ENCODE measurements at places on chromosomes 1 and 21.
A peak's percentile ranks its signal among the peaks of the same experiment; 100 is the strongest.

GRCh38 chr1:98651116-98651632 is 10.3 kb upstream of the SNX7 start:
- peak; percentile 84 for DNase-seq
- no peaks in the 10 kb centered on the region for H3K27me3 ChIP-seq
- H3K4me3 ChIP-seq = no peak overlapping the region
- no peak overlapping the region for H3K27ac ChIP-seq
- H3K36me3 ChIP-seq = peaks cover 3% of the 10 kb centered on the region
- H3K4me1 ChIP-seq = no peaks in the 10 kb centered on the region

DNA sequence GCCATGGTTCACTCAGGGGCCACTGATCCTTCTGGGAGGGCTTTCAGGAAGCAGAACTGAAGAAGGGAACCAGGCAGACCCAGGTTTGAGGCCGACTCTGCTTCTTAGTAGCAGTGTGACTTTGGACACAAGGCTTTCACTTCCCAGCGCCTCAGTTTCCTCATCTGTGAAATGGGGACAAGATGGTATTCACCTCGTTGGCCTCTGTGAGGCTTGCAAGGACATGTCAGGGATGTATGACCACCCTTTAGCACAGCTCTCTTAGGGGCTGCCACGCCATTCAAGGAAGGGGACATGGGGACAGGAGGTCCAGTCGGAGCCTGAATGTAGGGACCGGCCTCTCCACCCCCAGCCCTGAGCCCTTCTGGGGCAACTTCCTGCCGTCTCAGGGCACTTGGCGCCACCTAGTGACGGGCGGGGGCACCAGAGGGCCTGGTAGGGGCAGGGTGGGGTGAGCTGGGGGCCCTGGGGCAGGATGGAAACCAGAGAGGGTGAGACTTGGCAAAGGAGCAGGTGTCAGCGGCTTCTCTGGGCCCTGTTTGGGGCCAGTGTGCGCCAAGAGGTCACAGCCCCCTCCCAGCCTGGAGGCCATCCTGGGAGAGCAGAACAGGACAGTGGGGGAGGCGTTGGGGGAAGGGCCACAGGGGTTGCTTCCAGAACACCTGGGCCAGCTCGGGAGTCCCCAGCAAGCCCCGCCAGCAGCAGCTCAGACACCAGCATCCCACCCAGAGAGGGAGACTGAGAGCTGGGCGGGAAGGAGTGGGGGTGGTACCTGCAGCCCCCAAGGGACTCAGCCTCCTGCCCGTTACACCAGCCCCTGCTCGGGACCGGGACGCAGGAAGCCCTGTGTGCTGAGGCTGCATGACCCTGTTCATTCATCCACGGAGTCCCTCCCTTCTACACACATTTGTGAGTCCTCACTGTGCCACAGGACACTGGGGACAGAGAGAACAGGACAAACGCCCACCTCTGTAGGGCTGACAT is 102.5 kb upstream of the TARDBP start:
- no peak overlapping the region for H3K27ac ChIP-seq
- H3K36me3 ChIP-seq = no peaks in the 10 kb centered on the region

GRCh38 chr1:21916447-21917238 is 20.5 kb downstream of the HSPG2 start:
- H3K27ac ChIP-seq = no peak overlapping the region
- peaks cover 17% of the 10 kb centered on the region for H3K36me3 ChIP-seq
- H3K4me3 ChIP-seq = no peak overlapping the region
- peaks cover 17% of the 10 kb centered on the region for H3K4me1 ChIP-seq
- no peaks in the 10 kb centered on the region for H3K27me3 ChIP-seq

DNA sequence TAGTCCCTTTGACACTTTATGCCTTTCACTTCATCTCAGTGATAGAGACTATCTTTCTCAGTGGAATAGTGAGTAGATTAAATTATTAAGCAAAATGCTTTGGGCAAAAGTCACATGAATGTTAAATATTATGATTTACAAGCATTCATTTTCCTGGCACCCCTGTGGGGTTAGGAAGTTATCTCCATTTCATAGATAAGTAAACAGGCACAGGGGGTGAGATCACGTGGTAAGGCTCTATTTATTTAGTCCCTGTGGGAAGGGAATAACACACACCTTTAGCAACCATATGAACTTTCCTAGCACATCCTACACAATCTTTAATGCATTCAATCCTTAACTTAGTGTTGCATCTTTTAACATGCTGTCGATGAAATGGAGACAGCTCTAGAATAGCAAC is 12.3 kb downstream of the PSMB2 start:
- H3K4me1 ChIP-seq = no peaks in the 10 kb centered on the region
- no peaks in the 10 kb centered on the region for H3K27me3 ChIP-seq
- DNase-seq = no peak
- H3K4me3 ChIP-seq = no peak overlapping the region
- no peak overlapping the region for H3K27ac ChIP-seq

- no peak overlapping the region for H3K4me3 ChIP-seq
- DNase-seq = no peak
- no peaks in the 10 kb centered on the region for H3K36me3 ChIP-seq
These were observed 1.4 kb downstream of the CHI3L1 start for GRCh38 chr1:203185061-203185461.

DNA sequence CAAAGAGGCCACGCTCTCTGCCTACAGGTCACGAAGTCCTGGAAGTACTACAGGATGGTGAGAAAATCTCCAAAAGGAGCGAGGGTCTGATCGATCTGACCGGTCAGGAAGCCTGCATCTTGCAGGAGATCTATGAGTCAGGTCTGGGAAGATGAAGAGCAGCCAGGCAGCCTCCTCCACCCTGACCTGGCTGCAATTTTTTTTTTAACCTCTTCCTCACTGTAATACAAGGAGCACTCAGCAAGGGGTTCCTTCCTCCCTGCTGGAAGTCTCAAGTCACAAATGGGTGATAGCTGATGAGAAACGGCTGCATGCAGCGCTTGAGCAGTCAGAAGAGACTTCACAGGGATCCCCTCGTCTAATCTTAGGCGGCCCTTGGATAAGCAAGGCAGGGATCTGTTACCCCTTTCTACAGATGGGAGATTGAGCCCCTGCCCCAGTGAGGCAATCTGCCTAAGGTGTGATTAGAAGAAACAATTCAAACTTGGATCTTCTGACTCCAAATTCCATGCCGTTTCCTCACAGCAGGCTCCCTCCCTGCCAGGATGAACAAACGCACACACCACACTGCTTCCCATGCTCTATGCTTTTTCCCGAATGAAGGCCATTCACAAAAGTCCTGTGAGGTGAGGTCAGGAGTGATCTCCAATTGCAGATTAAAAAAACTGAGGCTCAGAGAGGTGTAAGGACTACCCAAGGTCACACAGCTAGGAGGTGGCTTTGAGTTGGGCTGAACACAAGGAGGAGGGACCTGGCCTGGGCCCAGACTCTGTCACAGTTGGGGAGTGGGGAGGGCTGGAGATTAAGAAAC is 48.3 kb downstream of the ECE1 start:
- no peak overlapping the region for H3K27ac ChIP-seq
- peaks cover 14% of the 10 kb centered on the region for H3K36me3 ChIP-seq
- H3K4me1 ChIP-seq = no peaks in the 10 kb centered on the region
- no peak for DNase-seq

DNA sequence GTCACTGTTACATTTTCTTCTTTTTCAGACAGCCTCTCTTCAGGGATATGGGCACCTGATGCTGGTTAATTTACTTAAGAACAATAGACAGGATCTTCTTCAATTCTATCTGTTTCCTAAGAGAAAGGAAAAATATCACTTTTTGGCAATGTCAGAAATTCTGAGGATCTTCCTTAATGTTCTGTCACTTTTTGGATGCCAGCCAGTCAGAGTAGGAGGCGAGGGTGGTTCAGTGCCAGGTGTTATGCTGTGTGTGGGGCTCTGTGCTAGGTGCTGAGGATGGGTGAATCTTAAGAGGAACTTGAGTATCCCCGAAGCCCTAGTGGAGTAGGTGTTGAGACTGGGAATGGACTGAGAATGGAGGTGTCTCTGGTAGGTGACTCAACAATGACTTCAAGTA is 133.5 kb downstream of the UCK2 start:
- H3K27me3 ChIP-seq = peaks cover 4% of the 10 kb centered on the region
- H3K36me3 ChIP-seq = no peaks in the 10 kb centered on the region
- H3K4me3 ChIP-seq = no peak overlapping the region
- no peaks in the 10 kb centered on the region for H3K4me1 ChIP-seq
- DNase-seq = no peak

- no peak overlapping the region for H3K27ac ChIP-seq
- no peaks in the 10 kb centered on the region for H3K36me3 ChIP-seq
- DNase-seq = no peak
- H3K4me1 ChIP-seq = peaks cover 7% of the 10 kb centered on the region
- H3K27me3 ChIP-seq = no peaks in the 10 kb centered on the region
- H3K4me3 ChIP-seq = no peak overlapping the region
These were observed 34.2 kb downstream of the HIVEP3 start for GRCh38 chr1:41884256-41885230.

GRCh38 chr1:67752306-67752705 is 67.3 kb downstream of the GADD45A start:
- peaks cover 21% of the 10 kb centered on the region for H3K4me1 ChIP-seq
- H3K36me3 ChIP-seq = no peaks in the 10 kb centered on the region
- no peaks in the 10 kb centered on the region for H3K27me3 ChIP-seq
- DNase-seq = no peak
- no peak overlapping the region for H3K4me3 ChIP-seq

DNA sequence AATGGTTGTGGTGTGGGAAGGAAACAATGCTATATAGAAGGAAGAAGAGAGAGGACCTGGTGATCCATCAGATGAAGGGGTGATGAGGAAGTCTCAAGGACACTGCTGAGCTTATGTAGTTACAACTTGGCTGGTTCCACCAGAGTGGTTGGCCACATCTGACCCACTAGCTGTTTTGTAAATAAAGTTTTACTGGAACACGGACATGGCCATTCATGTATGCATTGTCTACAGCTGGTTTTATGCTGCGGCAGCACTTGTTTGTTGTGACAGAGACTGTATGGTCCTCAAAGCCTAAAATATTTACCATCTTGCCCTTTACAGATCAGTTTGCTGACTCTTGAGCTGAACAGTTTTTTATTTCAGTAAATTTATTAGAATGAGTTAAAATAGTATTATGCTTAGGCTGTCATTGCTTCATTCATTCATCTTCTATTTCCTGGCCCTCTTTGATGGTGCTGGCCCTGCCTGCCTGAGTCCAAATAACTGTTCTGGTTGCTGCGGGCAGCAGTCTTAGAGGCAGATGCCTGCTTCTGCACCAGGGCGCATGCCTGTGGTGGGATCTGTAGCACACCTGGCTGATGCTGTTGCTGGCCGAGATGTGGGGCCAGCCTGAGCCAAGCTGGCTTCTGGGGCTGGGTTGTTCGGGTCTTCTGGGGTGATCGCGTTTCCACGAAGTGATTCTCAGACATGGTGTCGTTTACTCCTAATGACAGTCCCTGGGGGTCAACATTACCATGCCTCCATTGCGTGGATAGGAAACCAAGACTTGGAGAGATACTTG is 61.4 kb upstream of the WNT4 start:
- H3K4me3 ChIP-seq = no peak overlapping the region
- DNase-seq = no peak
- H3K36me3 ChIP-seq = no peaks in the 10 kb centered on the region
- H3K4me1 ChIP-seq = peaks cover 1% of the 10 kb centered on the region
- H3K27me3 ChIP-seq = no peaks in the 10 kb centered on the region
- H3K27ac ChIP-seq = no peak overlapping the region

- H3K36me3 ChIP-seq = no peaks in the 10 kb centered on the region
- H3K4me1 ChIP-seq = no peaks in the 10 kb centered on the region
- H3K27me3 ChIP-seq = no peaks in the 10 kb centered on the region
- H3K27ac ChIP-seq = no peak overlapping the region
These were observed 65.4 kb downstream of the TAS1R2 start for GRCh38 chr1:18794051-18794450.

DNA sequence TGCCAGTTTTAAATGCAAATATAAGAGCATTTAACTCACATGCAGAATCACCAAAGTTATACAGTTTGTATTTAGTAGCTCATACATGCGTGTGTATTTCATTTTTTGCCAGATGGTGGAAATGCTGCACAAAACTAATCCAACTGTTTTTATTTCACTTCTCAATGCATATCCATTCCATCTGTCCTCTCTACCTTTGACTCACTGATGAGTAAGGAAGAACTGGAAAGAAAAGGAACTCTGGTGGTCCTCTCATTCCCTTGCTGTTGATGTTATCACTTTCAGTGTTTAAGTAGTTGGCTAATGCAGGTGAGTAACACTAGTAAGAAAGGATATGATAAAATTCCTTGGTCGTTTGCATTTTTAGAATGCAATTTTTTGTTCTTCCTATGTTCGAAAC is 5.7 kb upstream of the SLC1A7 start:
- H3K36me3 ChIP-seq = no peaks in the 10 kb centered on the region
- H3K27ac ChIP-seq = no peak overlapping the region
- no peak overlapping the region for H3K4me3 ChIP-seq
- no peaks in the 10 kb centered on the region for H3K27me3 ChIP-seq
- 0 out of 2 replicates have a peak, but pooled peaks cover 2% of the 10 kb centered on the region for H3K4me1 ChIP-seq

DNA sequence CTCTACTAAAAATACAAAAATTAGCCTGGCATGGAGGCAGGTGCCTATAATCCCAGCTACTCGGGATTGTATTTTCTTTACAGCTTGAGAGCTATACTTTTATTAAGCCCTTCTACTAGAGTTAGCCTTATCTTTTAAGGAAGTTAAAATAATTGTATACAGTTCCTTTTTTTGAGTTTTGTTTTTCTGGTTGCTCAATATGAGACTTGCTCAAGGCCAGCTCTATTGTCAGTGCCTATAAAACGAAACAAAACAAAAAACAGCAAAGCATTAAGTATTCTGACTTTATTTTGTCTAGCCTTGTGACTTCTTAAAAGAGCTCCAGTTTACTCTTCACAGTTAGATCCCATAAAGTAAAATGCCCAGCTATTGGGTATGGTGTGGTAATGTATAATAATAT is 17.2 kb downstream of the PKN2 start:
- H3K36me3 ChIP-seq = peaks cover 11% of the 10 kb centered on the region
- H3K4me1 ChIP-seq = no peaks in the 10 kb centered on the region

All from H9 (cell line).